ENCODE measurements at places on chromosomes 16 and 17.
A peak's percentile ranks its signal among the peaks of the same experiment; 100 is the strongest.

DNA sequence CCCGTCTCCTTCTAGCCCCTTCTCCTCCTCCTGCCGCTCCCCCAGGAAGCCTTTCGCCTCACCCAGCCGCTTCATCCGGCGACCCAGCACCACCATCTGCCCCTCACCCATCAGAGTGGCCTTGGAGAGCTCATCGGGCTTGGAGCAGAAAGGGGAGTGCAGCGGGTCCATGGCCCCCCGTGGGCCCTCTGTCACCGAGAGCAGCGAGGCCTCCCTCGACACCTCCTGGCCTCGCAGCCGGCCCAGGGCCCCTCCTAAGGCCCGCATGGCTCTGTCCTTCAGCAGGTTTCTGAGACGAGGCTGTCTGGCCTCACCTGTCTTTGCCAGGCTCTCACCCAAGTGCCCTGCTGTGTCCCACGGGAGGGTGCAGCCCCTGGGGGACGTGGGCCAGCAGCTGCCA, 87.9 kb downstream of the RGS9 start:
- no peak overlapping the region for H3K27ac ChIP-seq
- no peaks in the 10 kb centered on the region for H3K4me1 ChIP-seq
- H3K27me3 ChIP-seq, result no peaks in the 10 kb centered on the region
- no peaks in the 10 kb centered on the region for H3K36me3 ChIP-seq
- DNase-seq, result no peak

DNA sequence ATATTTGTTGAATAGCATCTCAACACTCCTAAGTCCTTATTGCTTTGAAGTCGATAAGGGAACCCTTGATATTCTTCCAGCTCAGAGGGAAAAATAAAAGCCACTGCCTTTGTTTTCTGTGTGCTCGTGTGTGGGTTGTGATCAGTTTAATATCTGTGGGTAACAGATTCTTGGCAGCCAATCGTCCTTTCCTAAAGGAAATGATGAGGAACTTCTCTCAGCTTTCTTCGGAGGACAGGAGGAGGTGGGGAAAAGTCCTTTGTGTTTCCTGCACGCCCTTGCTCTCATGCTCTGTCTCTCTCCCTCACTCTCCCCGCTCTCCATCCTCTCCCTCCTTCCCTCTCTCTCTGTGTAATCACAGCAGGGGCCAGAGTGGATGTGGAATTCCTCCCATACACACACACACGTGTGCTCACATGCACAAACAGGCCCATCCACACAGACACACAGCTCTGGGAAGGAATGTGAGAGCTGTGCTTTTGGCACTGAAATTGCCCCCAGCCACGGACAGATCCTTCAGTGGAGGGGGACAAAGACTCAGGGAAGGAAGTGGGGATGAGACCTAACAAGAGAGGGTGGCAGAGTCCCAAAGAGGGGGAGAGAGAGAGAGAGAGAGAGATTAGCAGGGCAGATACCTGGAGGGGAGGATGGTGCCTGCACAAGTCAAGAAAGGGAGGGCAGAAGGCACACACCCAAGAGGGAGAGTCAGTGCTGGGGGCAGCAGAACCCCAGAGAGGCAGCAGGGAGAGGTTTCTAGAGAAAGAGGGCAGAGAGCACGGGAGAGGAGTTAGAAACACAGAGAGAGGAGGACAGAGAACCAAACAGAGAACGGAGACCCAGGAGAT, 83.5 kb upstream of the PLCG2 start:
- no peak overlapping the region for H3K4me3 ChIP-seq
- no peak for DNase-seq
- peak overlapping the region; percentile 59 for H3K27ac ChIP-seq
- H3K4me1 ChIP-seq, result no peaks in the 10 kb centered on the region
- H3K36me3 ChIP-seq, result peaks cover 9% of the 10 kb centered on the region
- H3K27me3 ChIP-seq, result no peaks in the 10 kb centered on the region

GRCh38 chr17:60372790-60373483, 19.0 kb downstream of the USP32 start:
- H3K27ac ChIP-seq, result no peak overlapping the region
- H3K4me3 ChIP-seq, result no peak overlapping the region
- H3K27me3 ChIP-seq, result no peaks in the 10 kb centered on the region
- H3K4me1 ChIP-seq, result no peaks in the 10 kb centered on the region
- no peaks in the 10 kb centered on the region for H3K36me3 ChIP-seq
- DNase-seq, result no peak

- H3K27me3 ChIP-seq, result peaks cover 11% of the 10 kb centered on the region
- no peak for DNase-seq
- H3K4me3 ChIP-seq, result no peak overlapping the region
- no peaks in the 10 kb centered on the region for H3K36me3 ChIP-seq
- peaks cover 21% of the 10 kb centered on the region for H3K4me1 ChIP-seq
- no peak overlapping the region for H3K27ac ChIP-seq
Observed at GRCh38 chr17:58334256-58334655, 5.7 kb upstream of the TSPOAP1 start.

- H3K4me1 ChIP-seq, result no peaks in the 10 kb centered on the region
- no peak for DNase-seq
- no peaks in the 10 kb centered on the region for H3K36me3 ChIP-seq
Observed at GRCh38 chr17:45990886-45991285, 8.2 kb upstream of the STH start.

DNA sequence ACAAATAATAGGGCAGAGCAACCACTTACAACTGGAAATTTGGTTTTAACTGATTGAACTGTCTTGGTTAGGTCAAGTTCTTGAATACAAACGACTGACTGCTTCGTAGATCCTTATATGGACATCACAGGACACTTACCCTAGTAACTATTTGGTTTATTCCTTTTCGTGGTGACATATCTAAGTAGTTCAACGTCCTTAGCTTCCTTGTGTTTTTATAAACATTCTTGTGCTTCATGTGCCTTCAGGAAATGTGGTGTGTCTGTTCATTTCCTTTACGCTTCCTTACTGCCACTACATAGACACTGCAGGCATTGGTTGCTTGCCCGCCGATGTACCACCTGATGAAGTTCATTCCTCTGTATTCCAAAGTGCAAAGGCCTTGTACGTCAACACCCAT, 59.3 kb downstream of the USP10 start:
- DNase-seq, result no peak
- peaks cover 31% of the 10 kb centered on the region for H3K4me1 ChIP-seq
- no peaks in the 10 kb centered on the region for H3K27me3 ChIP-seq
- H3K36me3 ChIP-seq, result peaks cover 16% of the 10 kb centered on the region
- no peak overlapping the region for H3K27ac ChIP-seq

DNA sequence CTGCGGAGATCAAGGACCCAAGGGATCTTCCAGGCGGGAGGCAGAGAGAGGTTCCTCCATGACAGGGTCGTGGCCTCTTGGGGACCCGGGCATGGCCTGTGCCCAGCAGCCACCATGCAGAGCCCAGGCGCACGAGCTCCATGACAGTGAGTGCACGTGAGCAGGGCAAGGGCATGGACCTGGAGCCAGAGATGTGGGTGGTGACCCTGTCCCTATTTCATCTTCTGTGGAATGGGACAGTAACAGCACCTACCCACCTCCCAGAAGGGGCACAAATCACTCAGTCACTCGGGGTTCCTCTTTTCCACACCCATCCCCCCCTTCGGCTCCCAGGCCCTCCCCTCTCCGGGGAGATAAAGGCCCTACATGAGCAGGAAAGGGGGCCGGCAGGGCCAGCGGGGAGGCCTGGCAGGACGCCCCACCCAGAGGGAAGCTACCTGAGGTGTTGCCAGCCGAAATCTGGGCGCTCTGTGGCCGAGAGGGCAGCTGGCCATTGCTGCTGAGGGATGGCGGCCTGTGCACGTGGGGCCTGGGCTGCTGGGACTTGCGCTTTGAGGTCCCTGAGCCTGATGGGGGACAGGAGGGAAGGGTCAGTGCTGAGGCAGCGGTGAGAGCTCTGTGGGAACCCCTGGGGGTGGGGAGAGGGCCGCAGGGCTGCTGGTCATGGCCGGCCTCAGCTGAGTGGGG, 10.4 kb downstream of the UBALD2 start:
- H3K36me3 ChIP-seq, result no peaks in the 10 kb centered on the region
- no peak overlapping the region for H3K27ac ChIP-seq
- no peaks in the 10 kb centered on the region for H3K27me3 ChIP-seq
- DNase-seq, result no peak
- no peak overlapping the region for H3K4me3 ChIP-seq

- H3K36me3 ChIP-seq, result no peaks in the 10 kb centered on the region
- no peaks in the 10 kb centered on the region for H3K27me3 ChIP-seq
- no peak for DNase-seq
- no peak overlapping the region for H3K4me3 ChIP-seq
- no peaks in the 10 kb centered on the region for H3K4me1 ChIP-seq
- no peak overlapping the region for H3K27ac ChIP-seq
Observed at GRCh38 chr16:85453194-85453678, 159.9 kb upstream of the GSE1 start.

DNA sequence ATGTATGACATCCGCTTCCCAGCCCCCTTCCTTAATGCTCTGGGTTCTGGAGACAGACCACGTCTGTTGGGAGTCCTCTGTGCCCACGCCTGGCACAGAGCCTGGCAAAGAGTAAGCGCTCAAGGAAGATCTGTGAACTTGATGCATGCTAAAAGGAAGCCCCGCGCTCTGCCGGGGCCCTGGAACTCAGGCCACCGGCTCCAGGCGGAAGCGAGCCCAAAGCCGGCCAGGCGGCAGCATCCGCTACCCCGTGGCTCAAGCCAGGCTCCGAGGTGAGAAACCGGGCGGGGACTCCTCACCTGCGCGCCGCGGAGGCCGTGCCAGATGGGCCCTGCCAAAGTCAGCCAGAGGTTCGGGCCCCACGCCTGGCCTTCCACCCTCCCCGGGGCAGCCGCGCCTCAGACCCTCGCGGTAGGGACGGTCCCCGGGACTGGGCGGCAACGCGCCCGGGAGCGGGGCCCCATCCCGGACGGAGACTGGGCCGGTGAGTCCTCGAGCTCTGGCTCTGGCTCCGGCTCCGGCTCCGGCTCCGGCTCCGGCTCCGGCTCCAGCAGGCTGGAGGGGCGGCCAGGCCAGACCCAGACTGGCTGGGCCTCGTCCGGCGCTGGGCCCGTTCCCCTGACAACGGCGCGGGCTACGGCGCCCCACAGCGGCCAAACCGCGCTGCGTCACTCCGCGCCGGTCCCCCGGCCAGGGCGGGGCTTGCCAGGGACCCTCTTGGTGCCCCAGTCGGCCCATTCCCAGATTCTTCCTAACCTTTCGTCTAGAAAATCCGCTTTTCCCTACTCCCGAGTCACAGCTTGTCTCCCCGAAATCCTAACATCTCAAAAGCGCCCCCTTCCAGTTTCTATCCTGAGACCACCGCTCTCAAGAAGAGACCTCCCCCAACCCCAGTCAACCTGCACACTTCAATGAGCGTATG, at the start of gene ZDHHC1:
ZDHHC1 (minus strand) TSS at position 606 of the 922 bp plus-strand sequence. CDS start 8,702 bp downstream, outside the sequence.
- peaks cover 9% of the 10 kb centered on the region for H3K27me3 ChIP-seq
- H3K27ac ChIP-seq, result peak within 1 kb of the TSS; percentile 90
- peak; percentile 83 for DNase-seq

DNA sequence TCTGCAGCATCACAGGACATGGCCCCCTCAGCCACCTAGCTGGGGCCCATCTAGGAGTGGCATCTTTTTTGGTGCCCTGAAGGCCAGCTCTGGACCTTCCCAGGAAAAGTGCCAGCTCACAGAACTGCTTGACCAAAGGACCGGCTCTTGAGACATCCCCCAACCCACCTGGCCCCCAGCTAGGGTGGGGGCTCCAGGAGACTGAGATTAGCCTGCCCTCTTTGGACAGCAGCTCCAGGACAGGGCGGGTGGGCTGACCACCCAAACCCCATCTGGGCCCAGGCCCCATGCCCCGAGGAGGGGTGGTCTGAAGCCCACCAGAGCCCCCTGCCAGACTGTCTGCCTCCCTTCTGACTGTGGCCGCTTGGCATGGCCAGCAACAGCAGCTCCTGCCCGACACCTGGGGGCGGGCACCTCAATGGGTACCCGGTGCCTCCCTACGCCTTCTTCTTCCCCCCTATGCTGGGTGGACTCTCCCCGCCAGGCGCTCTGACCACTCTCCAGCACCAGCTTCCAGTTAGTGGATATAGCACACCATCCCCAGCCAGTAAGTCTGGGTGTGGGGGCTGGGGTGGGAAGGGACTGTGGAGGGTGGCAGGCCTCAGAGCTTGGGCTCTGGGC, 22.0 kb downstream of the RARA start:
- peaks cover 98% of the 10 kb centered on the region for H3K4me1 ChIP-seq
- peak; percentile 19 for DNase-seq
- no peaks in the 10 kb centered on the region for H3K27me3 ChIP-seq
- H3K36me3 ChIP-seq, result peaks cover 30% of the 10 kb centered on the region

DNA sequence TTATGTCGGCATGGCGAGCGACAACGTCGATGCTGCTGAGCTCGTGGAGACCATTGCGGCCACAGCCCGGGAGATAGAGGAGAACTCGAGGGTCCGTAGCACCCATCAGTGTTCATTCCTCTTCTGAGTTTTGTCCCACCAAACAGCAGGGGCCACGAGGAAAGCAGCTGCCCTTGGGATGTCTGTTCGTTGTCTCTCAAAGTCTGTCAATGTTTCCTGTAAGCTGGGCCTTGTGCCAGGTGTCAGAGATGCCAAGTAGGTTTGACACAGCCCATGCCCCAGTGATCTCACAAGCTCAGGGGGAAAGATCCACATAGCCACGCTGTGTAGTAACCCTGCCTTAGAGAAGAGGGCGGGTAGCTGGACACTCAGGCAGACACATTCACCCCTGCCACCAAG, 22.6 kb downstream of the NTAN1 start:
- DNase-seq, result peak; percentile 41
- no peaks in the 10 kb centered on the region for H3K27me3 ChIP-seq
- peaks cover 57% of the 10 kb centered on the region for H3K36me3 ChIP-seq
- no peak overlapping the region for H3K4me3 ChIP-seq
- peaks cover 20% of the 10 kb centered on the region for H3K4me1 ChIP-seq

GRCh38 chr16:75389096-75389690, 44.1 kb downstream of the CFDP1 start:
- DNase-seq, result no peak
- peaks cover 34% of the 10 kb centered on the region for H3K36me3 ChIP-seq
- no peaks in the 10 kb centered on the region for H3K27me3 ChIP-seq
- peak overlapping the region; percentile 14 for H3K27ac ChIP-seq
- no peak overlapping the region for H3K4me3 ChIP-seq
- H3K4me1 ChIP-seq, result no peaks in the 10 kb centered on the region

DNA sequence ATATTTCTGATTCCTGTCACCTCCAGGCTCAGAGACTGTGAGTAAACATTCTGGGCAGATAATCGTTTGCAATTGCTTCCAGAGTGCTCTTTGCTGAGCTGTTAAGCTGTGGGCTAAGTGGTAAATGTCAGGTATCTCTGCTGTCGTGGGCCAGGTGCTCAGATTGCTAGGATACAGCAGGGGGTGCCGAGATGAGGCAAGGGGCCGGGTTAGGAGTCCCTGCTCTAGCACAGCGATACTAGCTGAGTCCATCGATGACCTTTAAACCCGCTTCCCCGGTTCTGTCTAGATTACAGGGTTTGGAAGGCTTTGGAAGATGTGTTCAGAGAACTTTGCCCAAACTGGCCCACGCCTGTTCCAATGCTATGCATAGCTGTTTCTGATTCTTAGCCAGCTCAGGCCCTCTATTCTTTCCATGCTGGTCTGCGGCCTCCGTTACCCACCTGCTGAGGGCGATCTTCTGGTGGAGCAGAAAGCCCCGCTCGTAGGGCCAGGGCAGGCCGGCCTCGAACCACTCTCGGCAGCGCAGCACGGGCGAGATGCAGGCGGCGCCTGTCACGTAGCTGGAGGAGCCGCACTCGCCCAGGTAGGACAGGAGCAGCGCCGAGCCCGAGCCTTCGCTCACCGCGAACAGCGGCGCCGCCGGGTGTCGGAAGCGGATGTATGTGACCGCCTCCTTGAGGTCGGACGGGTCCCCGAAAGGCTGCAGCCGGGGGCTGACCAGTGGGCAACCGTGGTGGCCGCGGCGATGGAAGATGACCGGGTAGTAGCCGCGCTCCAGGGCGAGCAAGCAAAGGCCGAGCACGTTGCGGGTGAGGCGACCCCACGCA, 979 bp downstream of the ABHD15 start:
- peaks cover 54% of the 10 kb centered on the region for H3K4me1 ChIP-seq
- H3K27ac ChIP-seq, result no peak overlapping the region

- peak; percentile 21 for DNase-seq
- no peaks in the 10 kb centered on the region for H3K27me3 ChIP-seq
- no peak overlapping the region for H3K27ac ChIP-seq
- H3K4me1 ChIP-seq, result no peaks in the 10 kb centered on the region
Observed at GRCh38 chr17:58046239-58047094, 36.8 kb upstream of the DYNLL2 start.
